Omental fat pad (tissue), 4 donors: ENCODE measurements at places on chromosomes 3 and 15. TPM values are rescaled to one million over a fixed set of nuclear protein-coding genes. Genes with fewer than 3 reads are reported as not detected.

DNA sequence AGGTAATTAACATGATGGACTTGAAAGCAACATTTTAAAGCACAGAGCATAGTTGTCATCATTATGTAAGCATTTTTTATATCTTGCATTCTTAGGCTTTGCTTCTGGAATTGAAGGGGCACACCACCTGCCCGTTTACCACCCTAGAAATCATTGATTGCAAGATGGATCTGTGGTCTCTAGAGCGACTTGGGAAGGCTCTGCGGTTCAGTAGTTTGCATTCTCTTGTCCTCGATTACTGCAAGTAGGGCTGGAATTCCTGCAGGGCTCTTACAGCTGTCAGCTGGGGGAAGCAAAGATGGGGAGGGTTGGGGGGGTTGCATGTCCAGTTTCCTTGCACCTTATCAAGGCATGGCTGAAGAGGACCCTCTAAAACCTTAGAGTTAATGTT lies 56.7 kb upstream of the RNF7 start:
- DNase-seq, result no peak

- no peak for DNase-seq
Observed at GRCh38 chr3:51687431-51688205, 16.6 kb downstream of the TEX264 start.

- DNase-seq, result no peak
Observed at GRCh38 chr15:76930831-76931396, 635 bp upstream of the RCN2 start.

Gene TTC14
- 53.1 TPM for total RNA-seq

Gene CRYGS
- 0.93 TPM for total RNA-seq

Gene OR5K2
- total RNA-seq, result not detected

Gene IL17RE
- total RNA-seq, result 7.7 TPM

Gene LRRC2
- 2.0 TPM for total RNA-seq

Gene SNTN
- total RNA-seq, result not detected

Gene PXYLP1
- 16.2 TPM for total RNA-seq
